ENCODE measurements at places on chromosomes 5 and 9. TPM values are rescaled to one million over a fixed set of nuclear protein-coding genes. Genes with fewer than 3 reads are reported as not detected.

Gene IFNA4
- not detected for polyA plus RNA-seq

Gene ARHGEF37
- polyA plus RNA-seq: 3.1 TPM

Gene N4BP3
- 1.6 TPM for polyA plus RNA-seq

Gene FAM163B
- polyA plus RNA-seq: not detected

DNA sequence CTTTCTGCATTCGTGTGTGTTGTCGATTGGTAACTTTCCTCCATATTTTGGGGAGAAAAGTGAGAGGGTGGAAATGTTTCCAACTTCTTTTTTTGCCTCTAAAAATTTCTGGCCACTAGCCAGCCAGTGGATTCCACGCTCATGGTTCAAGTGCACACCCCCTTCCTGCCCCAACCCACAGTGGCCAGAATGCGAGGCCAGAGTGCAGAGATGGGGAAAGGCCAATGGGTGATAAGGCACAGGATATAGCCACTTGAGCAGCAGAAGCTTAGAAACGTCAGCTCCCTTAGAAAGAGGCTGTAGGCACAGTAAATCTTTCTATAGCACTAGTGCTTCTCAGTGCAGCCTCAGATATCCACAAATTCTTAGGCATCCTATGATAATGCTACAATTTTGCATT is 75.8 kb upstream of the ADRB2 start:
- no peak for DNase-seq

GRCh38 chr5:43192558-43193180 is 644 bp downstream of the NIM1K start:
- DNase-seq: peak; percentile 15

- DNase-seq: no peak
Observed at GRCh38 chr5:171961117-171961516, 45.3 kb downstream of the FBXW11 start.

GRCh38 chr9:126151031-126151685 is 175.5 kb upstream of the MVB12B start:
- no peak for DNase-seq

DNA sequence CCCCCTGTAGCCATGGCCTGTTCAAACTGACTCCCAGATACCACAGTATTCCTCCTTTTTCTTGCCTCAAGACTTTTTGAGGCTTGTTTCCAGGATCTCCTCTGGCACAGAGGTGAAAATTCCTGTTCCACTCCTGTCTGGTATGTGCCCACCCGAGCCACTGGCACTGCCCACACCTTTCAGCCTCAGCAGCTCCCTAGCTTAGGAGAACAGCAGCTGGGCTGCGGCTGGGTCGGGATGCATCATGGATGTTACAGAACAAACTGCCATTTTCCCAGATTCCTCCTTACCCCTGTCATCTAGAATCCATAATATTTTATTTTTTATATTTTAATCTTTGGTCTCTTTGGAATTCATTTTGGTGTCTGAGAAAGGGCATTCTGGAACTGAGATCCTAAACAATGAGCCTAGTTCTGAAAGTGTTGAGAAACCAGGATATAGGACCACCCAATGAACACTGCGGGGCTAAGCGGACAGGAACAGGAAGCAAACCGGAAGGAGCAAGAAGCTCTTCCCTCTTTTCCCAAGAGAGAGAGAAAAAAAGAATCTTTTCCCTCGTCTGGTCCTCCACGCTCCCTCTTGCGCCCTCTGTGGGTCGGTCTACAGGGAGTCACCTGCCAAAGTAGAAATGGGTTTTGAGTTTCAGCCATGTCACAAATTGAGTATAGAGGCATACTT is 12.5 kb downstream of the OR2S2 start:
- DNase-seq: peak; percentile 91

GRCh38 chr5:120207129-120207528 is 257.0 kb upstream of the PRR16 start:
- DNase-seq: no peak

All from hepatocyte (in vitro differentiated cells).